ENCODE measurements at places on chromosomes 16 and 17.

DNA sequence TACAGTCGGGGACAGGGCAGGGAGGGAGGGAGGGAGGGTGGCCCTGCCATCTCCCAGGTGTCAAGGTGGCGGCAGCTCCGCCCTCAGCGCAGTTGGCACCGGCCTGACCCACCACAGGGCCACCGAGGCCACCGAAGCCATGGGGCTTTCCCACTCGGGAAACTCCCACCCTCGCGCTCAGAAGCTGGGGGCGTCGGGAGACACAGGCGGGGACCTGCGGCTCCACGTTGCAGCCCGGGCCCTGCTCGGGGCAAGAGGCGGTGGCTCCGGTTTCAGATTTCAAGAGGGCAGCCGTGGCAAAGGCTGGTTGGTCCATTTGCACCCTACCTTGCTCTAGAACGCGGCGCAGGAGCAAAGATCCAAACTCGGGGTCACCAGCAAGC, 544 bp downstream of the CYB561 start:
- no peak for DNase-seq

DNA sequence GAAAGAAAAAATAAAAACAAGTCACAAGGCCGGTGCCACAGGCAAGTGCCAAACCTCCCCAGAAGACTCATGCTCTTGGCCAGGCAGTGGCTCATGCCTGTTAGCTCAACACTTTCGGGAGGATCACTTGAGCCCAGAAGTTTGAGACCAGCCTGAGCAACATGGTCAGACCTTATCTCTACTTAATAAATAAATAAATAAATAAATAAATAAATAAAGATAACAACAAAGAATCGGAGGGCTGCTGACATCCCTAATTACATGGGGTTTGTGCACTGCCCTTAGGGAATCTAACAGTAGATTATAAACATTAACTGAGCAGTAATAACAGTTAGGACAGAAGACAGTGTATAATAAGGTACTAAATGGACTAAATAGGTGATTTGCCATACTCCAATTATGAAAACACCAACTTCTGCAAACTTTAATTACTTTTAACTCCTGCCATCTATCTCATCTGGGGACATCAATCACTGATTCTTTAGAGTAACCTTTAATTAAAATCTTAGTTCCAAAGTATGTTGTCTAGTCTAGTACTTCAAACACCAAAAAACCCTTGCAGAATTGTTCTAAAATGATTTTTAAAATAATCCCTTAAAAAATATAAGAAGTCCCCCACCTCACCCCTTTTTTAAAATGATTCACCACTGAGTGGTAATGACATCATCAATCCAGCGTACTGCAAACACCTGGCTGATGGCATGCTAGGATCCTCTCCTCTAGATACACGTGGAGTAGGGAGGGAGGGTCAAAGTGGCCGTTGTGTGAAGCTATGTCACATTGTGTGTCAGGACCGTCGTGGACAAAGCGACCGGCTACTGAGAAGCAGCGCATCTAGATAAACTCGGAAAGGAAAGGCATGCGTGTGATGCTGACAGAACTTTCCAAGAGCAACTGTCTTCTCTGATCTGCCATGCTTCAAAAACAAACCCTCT, 28.5 kb downstream of the CYTH1 start:
- no peak for DNase-seq

GRCh38 chr17:78258323-78259191, 27.1 kb downstream of the TMEM235 start:
- no peak for DNase-seq

- DNase-seq: no peak
Measured at GRCh38 chr17:28533091-28533807, 19.2 kb downstream of the UNC119 start.

DNA sequence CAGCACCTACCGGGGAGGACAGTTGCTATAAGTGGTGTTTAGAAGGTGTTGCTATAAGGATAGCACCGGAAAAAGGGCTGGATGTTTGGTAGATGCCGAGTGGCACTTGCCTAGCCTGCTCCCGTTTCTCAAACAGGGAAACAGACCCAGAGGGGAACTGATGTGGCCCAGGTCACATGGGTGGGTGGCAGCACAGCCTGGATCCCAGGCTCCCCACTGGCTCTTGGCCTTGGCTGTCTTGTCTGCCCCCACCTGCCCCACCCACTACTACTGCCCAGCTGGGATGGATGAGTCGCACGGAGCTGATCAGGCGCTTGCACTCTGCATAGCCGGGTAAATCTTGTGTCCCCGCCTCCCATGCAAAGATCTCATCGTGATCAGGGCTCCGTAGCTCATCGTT, 7.2 kb downstream of the SMTNL2 start:
- no peak for DNase-seq

DNA sequence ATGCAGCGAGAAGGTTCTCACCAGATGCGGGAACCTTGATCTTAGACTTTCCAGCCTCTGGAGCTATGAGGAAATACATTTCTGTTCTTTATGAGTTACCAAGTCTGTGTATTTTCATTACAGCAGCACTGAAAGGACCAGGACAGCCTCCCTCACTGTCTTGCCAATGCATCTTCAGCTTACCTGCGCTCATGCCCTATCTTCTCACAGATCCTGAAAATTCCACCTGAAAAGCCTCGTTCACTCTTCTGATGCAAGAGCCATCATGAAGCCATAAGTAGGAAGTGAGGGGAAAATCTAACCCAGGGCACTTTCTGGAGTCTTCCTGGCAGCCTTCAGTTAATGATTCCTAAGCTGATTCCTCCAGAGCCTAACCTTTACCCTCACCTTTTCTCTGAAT, 194.0 kb downstream of the SALL1 start:
- DNase-seq: no peak

- no peak for DNase-seq
Measured at GRCh38 chr17:29652976-29653375, 30.3 kb upstream of the CORO6 start.

DNA sequence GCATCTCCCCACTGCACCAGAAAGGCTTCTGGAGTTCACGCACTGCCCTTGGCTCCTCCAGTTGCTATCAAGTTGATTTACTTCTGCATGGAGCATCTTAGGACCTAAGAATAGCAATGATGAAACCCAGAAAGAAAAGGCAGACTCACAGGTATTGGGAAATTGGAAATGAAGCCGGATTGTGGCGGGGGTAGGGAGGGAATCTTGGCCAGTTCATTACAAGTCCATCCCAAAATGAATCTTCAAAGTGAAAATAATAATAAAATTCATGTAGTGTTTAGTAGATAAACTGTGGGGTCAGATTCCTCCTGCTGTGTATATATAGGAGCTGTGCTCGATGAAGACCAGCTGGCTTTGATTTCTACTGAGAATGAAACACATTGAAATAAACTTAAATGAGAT, 33.7 kb downstream of the TEKT3 start:
- no peak for DNase-seq

DNA sequence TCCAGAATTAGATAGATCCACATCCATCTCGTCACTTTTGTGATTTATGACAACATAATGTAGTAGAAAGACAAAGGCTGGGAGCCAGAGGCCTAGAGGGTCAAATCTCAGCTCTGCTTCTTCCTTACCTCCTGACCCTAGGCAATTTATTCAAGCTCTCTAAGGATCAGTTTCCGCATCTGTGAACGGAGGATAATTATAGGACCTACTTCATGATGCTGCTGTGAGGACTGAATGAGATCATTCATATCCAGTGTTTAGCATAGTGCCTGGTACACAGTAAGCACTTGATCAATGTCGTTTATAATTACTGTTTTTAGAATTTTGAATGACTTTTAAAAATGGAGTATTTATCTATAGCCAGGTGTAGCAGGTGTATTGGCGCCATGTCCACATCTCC, 128.4 kb downstream of the SHISA9 start:
- no peak for DNase-seq

DNA sequence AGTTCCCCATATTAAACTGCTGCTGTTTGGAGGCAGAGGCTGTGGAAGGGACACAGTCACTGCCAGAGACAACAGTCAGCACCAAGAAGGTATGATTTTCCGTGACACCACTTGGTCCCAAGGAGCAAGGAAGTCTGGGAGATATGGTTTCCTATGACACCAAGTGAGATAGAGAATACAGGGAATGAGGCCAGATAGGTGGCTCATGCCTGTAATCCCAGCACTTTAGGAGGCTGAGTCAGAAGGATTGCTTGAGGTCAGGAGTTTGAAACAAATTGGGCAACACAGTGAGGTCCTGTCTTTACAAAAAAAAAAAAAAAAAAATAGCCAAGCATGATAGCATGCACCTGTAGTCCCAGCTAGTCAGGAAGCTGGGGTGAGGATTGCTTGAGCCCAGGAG, 90.8 kb downstream of the ABCC12 start:
- DNase-seq: no peak

DNA sequence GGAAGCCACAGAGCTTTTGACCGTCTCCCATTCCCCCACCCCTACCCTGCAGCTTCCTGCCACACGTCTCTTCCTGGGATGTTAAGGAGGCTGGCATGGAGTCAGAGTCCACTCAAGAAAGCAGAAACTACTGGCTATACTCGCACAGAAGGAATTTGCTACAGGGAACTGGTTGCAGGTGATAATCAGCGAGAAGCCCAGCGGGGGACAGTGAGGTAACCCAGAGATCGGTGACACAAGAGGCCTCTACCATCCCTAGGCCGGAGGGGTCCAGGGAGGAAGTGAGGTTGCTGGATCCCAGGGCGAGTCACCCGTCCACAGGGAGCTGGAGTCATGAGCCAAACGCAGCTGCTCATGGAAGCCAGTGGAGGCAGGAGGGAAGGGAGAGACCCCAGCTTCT, 93.7 kb downstream of the SDK2 start:
- no peak for DNase-seq

DNA sequence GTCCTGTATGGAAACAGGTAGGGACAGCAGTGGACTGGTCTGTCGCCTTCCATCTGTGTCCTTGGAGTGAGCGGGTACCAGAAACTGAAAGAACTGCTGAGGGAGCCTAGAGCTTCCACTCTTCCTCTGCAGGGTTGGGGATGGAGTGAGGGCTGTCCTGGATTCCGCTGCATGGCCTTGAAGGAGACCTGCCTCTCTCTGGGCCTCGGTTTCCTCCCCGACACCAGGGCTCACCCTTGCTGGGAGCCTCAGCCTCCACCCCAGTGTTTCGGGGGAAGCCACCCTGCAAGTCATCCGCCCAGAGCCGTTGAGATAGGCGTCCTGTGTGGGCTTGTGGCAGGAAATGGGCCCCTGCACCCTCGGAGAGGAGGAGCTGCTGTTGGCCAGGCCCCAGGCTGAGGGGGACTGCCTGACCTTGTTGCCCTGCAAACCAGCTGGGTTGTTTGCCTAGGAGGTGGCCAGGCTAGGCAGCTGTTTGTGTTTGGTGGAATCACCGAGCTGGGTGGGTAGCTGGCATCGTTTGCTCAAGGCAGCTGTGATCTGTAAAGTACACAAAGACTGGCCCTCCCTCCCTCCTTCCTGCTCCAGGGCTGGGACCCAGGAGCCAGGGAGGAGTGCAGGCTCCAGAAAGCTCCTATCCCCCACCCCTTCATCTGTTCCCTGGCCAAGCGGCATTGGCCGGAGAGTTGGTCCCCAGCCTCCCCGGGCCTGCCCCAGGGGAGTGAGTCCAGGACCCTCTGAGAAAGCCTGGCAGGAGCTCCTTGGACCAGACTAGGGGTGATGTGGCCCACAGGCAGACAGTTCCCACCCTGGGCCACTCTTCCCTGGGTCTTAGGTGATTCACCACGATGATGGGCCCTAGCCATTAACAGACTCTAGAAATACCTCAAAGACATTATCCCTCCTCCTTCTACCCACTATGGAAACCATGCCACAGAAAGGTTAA, 1.3 kb downstream of the RAB37 start:
- DNase-seq: no peak

GRCh38 chr17:67931227-67931626, 65.0 kb downstream of the C17orf58 start:
- no peak for DNase-seq

DNA sequence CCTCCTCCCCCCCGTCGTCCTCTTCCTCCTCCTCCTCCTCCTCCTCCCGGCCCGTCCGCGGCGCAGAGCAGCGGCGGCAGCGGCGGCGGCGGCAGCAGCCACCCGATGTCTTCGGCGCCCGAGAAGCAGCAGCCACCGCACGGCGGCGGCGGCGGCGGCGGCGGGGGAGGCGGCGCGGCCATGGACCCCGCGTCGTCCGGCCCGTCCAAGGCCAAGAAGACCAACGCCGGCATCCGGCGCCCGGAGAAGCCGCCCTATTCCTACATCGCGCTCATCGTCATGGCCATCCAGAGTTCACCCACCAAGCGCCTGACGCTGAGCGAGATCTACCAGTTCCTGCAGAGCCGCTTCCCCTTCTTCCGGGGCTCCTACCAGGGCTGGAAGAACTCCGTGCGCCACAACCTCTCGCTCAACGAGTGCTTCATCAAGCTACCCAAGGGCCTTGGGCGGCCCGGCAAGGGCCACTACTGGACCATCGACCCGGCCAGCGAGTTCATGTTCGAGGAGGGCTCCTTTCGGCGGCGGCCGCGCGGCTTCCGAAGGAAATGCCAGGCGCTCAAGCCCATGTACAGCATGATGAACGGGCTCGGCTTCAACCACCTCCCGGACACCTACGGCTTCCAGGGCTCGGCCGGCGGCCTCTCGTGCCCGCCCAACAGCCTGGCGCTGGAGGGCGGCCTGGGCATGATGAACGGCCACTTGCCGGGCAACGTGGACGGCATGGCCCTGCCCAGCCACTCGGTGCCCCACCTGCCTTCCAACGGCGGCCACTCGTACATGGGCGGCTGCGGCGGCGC, at the start of gene FOXF1:
FOXF1 (plus strand) TSS at position 63 of the 797 bp plus-strand sequence; CDS start at position 106, 43 bp downstream.
- peak; percentile 44 for DNase-seq

GRCh38 chr16:67951485-67951884, 7.6 kb upstream of the LCAT start:
- DNase-seq: no peak

- DNase-seq: no peak
Measured at GRCh38 chr17:2155573-2155972, 100.7 kb downstream of the HIC1 start.

GRCh38 chr17:78122931-78123249, 5.7 kb downstream of the TMC6 start:
- no peak for DNase-seq

GRCh38 chr17:53659181-53659580, 163.5 kb upstream of the KIF2B start:
- DNase-seq: no peak

DNA sequence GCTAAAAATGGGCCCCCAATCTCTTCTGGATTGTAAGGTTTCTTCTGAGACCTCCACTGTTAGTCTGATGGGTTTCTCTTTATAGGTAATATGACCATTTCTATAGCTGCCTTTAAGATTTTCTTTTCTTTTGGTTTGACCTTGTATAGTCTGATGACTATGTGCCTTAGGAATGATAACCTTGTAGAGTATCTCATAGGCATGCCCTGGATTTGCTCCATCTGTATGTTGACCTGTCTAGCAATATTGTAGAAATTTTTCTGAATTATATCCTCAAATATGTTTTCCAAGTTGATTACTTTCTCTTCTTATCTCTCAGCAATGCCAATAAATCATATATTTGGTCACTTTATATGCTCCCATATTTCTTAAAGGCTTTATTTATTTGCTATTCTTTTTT, 1403.8 kb upstream of the GOT2 start:
- DNase-seq: no peak

- no peak for DNase-seq
Measured at GRCh38 chr17:57562184-57562698, 182.9 kb downstream of the CCDC182 start.

- DNase-seq: no peak
Measured at GRCh38 chr16:80107900-80108299, 432.9 kb upstream of the DYNLRB2 start.

All from fibroblast of skin of left quadriceps (primary cell).